ENCODE measurements at places on chromosomes 5 and 9.
A peak's percentile ranks its signal among the peaks of the same experiment; 100 is the strongest.

GRCh38 chr5:95733107-95733665 is 2.0 kb downstream of the RHOBTB3 start:
- DNase-seq = no peak

DNA sequence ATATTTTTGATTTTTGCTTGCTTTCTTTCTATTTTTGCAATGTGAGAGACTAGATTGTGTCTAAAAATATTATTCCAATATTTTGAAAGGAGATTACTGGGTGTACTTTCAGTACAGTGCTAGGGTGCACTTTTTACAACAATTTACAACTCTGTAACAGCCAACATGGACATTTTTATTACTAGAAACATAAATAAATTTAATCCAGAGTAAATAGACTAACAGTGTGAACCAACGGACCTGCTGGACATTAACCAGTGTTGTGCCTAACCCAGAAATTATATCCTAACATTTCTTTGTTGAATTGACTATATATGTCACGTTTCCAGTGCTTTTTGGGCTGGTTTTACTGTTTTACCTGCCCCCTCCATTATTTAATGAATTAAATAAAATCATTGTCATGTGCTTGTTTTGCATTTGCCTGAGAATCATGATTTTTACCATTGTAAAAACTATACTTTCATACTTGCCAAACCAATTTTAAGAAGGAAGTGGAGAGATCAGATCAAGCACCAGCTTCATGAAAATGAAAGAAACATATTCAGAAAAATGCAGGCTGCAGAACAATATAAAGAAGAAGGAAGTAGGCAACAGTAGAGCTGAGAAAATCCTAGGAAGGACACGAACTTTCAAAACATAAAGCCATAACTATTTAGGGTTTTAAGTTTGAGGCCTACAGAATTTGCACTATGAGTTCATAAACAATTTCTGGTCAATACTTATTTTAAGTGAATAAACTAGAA is 400.8 kb upstream of the PIK3R1 start:
- no peak for DNase-seq

DNA sequence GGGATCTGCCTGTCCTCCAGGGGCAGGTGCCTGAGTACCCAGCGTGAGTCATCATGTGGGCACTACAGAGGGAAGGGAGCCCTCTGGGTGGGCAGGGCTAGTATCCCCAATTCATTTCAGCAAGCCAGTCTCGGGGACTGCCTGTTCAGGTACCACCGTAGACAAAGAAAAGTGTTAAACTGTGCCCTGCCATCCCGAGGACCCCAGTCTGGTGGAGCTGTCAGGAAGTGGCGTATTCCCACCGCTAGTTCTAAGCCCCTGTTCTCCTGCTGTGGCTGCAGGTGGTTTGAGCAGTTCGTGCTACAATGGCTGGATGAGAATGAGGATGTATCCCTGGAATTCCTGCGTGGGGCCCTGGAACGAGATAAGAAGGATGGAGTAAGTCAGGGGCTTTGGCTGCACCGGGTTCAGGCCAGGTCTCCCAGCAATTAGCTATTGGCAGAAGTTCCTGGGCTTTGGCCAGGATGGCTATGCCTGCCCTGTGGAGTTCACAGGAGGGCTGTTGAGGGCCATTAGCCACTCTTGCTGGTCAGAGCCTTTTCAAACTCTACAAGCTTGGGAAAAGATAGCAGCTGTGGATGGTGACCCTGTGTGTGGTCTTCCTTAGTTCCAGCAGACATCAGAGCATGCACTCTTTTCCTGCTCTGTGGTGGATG is 93.2 kb upstream of the RUSC2 start:
- DNase-seq = no peak

DNA sequence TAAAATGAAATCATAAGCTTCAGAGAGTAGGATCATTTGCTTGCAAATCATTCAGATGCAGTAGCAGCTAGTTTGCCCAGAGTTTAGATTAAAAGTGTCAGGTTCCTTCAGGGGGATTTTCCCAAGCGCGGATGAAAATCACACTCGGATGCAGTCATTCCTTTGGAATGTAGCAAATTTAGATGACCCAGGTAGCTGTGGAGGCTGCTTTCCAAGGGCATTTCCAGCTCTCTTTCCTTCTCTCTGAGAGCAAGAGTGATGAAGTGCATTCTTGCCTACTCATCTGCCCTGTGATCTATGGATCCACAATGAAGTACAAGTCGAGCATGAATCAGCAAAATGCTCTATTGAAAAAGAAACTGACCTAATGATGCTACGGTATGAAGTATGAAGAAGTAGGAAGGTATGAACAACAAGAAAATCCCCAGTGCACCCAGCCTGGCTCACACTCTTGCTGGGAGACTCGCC is 200.2 kb downstream of the PLK2 start:
- no peak for DNase-seq

- DNase-seq = no peak
Measured at GRCh38 chr9:27610622-27611021, 37.3 kb upstream of the C9orf72 start.

DNA sequence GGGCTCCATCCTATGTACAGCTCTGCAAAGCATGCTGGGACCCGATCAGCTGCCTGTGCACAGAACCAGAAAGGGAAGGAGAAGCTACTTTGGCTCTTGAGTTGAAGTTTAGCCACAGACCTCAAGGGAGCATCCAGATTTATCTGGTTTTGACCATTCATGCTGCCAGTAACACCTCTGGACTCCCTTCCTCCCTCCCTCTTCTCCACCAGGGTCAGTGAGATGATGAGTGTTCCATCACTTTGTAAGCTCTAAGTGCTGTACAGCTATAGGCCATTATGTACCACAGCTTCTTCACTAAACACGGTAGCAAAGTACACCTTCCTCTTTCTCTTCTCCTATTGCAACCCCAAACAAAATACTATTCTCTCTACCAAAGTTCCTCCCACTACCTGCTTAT is 77.9 kb downstream of the GLIS3 start:
- no peak for DNase-seq

DNA sequence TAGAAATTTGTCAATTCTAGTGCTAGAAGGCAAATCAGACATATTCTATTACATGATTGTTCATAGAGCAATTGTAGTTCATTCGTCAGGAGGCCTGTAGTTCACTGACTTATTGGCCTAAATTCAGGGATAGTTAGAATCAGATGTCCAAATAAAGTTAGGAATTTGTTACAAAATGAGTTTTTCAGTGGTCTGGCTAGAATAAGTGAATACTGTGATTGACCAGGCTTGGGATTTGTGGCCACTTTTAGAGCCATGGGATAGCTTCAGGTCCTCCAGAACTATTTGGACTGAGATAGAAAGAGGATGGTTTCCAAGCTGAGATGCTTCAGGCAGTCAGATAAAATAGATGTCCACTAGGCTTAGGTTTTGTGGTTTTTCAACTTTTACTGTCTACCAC is 199.1 kb upstream of the MPDZ start:
- DNase-seq = no peak

DNA sequence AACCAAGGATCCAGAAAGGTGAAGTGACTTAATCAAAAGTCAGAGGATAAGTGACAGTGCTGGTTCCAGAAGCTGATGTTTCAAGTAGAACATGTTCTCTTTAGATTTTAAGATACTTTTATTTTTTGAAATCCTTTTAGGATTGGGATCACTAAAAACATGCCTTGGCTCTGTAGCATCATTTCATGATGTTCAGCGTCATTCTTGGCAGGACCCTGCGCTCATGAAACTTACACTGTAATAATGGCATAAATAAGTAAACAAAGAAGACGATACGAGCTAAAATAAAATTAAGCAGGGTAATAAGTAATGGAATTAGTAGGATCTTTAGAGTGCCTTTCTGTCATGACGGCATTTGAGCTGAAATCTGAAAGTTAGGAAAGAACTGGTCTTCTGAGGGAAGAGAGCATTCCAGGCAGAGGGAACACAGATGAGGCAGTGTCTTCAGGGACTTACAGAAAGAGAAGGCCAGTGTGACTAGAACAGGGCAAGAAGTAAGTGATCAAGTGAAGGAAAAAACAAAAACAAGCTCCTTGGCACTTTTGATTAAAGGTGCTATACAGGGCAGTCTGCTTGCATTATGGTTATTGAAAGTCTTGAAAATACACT is 19.9 kb downstream of the CTNNA1 start:
- no peak for DNase-seq

- DNase-seq = no peak
Measured at GRCh38 chr5:5638211-5638610, 215.7 kb downstream of the ICE1 start.

DNA sequence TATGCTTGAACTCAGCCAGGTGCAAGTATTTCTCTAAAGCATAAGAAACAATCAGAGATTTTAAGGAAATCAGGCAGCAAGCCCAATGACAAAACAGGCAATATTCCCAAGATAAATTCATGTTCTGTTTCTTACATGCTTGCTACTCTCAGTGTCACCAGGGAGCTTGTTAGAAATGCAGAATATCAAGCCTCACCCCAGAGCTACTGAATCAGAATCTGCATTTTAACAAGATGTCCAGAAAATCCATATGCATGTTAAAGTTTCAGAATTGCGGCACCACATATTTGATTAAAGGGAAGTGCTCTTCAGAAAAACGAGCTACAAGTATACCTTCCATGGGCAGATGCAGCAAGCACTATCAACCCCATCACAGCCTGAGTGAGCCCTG is 54.4 kb downstream of the MFAP3 start:
- no peak for DNase-seq

DNA sequence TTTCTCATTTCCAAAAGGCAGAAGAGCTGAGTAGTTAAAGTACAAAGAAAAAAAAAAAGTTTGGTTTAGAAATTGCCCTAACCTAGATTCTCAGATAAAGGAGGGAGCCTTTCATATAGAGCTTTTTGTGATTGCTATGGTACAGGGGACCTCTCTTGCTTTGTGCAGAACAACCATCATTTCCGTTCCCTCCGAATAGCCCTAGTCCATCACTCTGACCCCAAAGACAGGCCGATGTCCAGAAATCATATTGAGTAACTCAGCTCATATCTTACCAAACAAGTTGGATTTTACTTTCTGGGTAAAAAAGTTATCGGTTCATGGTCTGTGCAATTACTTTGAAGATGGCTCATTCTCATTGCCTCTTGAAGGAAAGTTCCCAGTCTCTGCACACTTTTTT is 36.7 kb upstream of the COL15A1 start:
- DNase-seq = no peak

GRCh38 chr5:123215929-123216702 is 127.1 kb downstream of the PRDM6 start:
- DNase-seq = no peak

GRCh38 chr9:92393686-92394085 is 10.7 kb downstream of the OGN start:
- no peak for DNase-seq

- DNase-seq = peak; percentile 22
Measured at GRCh38 chr5:149959406-149960236, 937 bp upstream of the SLC26A2 start.

DNA sequence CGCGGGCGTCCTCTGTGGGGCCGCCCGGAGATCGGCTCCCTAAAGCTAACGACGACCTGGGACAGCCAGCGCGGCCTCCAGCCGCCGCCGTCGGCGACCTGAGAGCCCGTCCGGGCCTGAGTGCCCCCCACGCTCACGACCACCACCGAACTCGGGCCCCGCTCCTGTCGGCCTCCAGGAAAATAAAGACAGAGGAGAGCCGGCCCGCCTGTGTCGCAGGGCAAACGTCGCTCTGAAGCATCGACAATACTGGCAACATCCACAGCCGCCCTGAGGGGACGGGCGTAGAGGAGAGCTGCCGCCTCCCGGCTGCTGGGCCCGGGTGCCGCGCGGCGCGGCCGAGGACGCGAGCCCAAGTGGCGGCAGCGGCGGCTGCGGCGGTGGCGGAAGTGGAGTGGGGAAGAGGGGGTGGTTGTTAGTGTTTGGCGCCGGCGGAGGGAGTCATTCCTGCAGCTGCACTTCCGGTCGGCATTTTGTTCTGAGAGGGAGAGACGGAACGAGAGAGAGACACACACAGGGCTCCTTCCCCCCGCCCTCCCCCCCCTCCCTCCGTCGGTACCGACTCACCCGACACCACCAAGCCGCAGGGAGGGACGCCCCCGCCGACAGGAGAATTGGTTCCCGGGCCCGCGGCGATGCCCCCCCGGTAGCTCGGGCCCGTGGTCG is at the start of gene NIPBL:
NIPBL (plus strand) TSS at position 471 of the 666 bp plus-strand sequence. CDS start 76,928 bp downstream, outside the sequence.
- DNase-seq = peak; percentile 82

- no peak for DNase-seq
Measured at GRCh38 chr9:93463638-93464248, 10.4 kb upstream of the FAM120AOS start.

DNA sequence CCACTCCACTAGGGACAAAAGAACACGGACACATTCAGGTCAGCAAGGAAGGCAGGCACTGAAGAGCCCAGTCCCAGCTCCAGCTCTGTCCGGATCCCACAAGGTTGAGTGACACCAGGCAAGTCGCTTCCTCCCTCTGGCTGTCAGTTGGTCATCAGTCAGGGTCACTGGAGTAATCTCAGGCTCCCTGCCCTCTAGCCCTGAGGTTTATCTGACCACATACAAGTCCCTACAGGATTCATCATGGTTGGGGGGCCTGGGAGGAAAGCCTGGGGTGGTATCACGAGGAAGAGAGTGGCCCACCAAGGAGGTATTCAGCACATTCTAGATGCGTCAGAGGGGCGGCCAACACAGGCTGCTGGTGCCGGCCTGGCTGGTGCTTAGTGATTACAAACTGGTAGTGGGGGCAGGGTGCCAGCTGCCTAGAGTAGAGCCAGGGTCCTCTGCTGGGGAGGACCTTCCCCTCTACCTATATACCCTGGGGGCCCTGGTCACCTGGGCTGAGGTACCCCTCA is 81.5 kb downstream of the SHB start:
- no peak for DNase-seq

GRCh38 chr5:29017501-29017900 is 1979.1 kb upstream of the CDH9 start:
- no peak for DNase-seq

DNA sequence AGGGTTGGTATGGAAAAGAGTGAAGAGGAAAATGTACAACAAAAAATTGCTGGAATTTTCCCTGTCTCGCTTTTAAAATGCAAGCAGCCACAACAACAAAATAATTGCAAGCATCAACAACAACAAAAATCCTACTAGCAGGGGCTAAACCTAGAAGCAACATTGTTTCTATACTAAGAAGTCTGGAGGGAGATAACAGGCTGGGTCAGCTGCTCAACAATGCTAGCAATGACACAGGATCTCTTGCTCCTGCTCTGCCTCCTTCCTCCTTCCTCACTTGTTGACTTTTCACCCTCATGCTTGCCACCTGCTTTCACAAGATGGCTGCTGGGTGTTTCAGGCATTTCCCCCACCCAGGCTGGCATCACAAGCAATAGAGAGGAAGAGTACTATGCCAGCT is 7.6 kb upstream of the AOPEP start:
- no peak for DNase-seq

DNA sequence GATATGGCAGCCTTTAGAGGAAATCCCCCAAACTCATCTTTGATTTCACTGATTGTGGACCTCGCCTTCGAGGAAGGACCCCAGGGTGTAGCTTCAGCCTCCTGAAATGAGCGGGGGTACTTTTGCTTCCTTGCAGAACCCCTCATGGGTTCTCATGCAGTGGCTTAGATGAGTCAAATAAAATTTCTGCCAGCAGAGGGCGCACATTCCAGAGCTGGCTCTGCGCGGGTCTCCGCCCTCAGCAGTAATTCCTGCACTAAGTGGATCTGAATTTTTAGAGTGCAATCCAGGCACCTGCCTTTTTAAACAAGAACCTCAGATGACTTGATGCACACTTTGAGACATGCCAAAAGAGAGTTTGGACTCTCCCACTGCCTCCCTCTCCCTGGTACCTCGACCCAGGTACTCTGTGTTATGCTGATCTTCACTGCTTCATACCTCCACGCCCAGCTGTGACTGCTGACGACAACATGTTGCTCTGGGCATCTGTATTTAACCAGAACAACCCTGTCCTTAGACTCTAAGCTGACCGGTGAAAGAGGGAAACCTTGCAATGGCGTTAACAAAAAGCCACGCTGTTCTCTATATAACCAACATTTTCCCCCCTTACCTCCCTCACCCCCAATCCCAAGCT is 7.3 kb downstream of the EGFLAM start:
- peak; percentile 49 for DNase-seq

All from stimulated activated CD8-positive, alpha-beta memory T cell treated with anti-CD3 and anti-CD28 coated beads, Interleukin-2, amount 100 ng/mL, for 48 hours (primary cell).